ENCODE measurements at places on chromosomes 2 and 18.
A peak's percentile ranks its signal among the peaks of the same experiment; 100 is the strongest.

- DNase-seq = peak; percentile 67
Measured at GRCh38 chr18:21682371-21683051, 22.1 kb downstream of the ABHD3 start.

DNA sequence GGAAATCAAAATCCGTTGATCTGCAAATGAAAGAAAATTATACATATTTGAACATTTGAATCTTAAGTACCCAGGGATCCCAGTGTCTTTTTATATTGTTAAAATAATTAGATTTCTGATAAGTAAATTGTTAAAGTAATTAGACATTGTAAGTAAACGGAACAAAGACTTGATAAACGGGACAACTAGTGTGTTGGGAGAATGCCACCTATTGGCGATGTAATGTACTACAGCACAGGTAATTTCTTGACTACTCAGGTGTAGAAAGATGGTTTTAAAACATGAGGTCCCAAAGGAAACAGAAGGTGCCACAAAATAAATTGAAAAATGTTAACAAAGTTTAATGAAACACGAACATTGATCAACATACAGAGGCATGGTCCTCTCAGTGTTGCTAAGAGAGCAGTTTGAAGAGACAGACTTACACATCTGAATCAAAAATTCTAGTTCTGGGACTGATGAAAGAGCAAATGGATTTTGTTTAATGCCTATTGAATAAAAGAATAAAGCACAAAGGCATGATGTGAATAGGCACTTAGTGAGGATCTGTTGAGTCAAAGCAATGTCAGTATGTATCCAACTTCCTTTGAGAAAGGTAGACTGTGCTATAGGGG lies 103.4 kb upstream of the RASGRP3 start:
- no peak for DNase-seq

DNA sequence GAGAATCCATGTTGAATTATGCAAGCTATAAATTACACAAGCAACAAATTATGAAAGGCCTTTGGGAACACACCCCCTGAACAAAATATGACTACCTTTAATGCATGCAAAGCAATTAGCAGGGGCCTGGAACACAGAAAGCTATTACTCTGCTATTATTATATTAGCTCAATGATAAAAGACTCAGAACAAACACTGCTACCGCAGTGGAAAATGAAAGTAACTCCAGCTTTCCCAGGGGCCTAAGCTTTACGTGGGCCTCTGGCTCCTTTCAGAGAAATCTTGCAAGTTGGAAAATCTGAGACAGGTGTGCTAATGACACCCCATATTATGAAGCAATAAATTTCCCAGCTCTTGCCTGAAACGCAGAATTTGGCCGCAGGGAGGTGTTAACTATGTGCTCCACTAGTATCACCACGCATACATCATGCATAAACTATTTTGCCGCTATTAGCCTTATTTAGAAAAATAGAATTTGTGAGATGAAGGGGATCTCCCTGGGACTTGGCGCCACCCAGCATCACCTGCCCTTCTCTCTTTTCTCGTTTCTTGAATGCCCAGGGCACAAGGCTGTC lies 321.6 kb upstream of the LYPD1 start:
- no peak for DNase-seq

GRCh38 chr18:35933982-35934381 lies 38.5 kb upstream of the RMP24 start:
- DNase-seq = no peak

- peak; percentile 75 for DNase-seq
Measured at GRCh38 chr2:239025096-239025801, 177.4 kb downstream of the TWIST2 start.
